ENCODE measurements at places on chromosomes 2 and 18.
A peak's percentile ranks its signal among the peaks of the same experiment; 100 is the strongest.

DNA sequence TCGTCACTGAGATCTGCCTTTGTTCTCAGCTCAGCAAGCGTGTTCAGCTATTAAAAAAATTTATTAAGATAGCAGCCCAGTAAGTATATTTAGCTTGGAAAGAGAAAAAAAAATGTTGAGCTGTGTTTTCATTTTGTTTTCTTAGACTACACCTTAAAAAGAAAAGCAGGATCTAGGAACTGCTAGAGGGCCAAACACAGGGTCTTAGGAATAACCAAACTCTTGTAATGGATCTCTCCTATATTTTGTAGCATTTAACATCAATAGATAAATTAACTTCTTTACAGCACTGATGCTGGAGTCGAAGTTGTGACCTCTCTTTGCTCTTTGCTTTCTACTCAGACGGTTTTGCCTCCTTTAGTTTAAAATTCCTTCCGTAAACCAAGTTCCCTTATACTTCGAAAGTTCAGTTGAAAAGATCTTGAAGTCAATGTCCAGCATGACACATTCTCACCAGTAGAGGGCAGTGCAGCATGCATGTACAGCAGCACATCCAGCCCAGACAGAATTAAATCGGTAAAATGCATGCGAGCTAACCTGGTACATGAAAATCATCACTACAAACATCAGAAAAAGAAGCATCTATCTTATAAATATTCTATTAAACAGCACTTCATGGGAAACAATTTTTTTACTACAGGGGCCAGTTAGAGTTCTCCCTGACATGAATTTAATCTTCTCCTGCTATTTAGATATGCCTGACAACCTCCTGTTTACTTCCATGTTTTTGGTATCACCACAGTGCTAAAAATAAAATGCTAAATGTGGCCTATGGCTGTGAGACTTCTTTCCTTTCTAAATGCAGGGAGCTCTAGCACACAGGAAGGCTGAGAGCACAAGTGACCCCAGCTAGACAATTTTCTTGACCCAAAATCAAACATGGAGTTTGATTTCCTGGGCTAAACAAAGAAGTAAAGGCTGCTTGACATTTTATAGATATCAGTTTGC is 48.2 kb upstream of the MAP3K20 start:
- peak; percentile 83 for DNase-seq

DNA sequence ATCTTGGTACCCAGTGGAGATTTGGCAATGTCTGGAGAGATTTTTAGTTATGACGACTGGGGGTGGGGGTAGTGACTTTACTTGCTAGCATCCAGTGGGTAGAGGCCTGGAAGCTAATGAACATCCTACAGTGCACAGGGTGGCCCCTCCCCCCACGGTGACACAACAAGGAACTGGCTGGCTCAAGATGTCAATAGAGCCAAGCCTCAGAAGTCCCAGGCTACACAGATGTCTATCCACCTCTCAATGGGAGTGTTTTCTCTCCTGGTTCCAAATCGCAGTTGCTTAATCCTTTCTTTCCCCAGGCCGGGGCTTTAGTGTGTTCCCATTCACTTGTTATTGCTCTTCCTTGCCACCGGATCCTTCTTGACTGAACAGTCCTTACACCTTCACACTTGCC is 9.3 kb upstream of the CCBE1 start:
- no peak for DNase-seq

DNA sequence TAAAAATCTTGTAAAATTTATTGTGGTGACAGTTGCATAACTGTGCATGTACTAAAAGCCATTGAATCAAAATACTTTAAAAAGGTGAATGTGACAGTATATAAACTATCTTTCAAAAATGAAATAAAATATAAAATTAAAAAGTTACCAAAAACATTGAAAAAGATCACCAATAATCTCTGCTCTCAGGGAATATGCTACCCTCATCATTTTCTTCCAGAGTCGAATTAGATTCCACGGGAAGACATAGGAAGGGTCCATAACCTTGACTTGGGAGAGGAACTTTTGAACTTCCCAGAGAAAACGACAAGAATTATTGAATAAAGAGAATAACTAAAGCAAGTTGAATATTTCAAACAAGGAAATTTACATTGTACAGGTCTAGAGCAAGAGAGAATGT is 649.5 kb downstream of the NUP35 start:
- no peak for DNase-seq

GRCh38 chr2:55732854-55733253 is 39.2 kb upstream of the PNPT1 start:
- peak; percentile 80 for DNase-seq

DNA sequence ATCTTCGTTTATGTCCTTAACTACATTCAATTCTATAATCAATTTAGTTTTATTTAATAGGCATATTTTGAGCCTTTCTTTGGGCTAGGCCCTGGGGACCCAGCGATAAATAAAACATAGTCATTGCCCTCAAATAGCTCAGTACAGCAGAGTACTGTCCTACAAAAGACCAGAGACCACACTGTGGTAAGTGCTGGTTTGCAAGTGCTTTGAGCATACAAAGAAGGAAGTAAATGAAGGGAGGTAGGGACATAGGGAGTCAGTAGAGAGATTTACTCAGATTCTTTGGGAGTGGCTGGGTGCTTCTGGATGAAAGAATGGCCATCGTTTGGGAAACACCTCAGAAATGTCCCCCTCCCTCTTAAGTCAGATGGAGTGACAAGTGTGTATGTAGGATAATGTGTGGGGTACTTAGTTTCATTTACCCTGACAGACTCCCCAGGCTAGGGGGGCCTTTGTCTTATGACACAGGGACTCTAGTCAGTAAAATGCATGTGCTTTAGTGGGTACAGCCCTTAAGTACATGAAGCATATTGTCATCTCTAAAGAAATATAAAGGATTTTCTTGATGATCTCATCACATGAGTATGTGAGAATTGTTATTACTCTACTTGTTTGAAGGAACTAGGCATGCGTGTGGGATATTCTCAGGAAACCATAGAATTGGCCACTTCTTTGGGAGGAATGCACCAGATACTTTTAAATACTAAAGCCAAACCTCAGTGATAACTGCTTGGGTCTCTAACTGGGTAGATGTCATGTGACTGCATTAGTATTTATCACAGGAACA is 35.1 kb downstream of the MAPRE2 start:
- DNase-seq, result peak; percentile 22

DNA sequence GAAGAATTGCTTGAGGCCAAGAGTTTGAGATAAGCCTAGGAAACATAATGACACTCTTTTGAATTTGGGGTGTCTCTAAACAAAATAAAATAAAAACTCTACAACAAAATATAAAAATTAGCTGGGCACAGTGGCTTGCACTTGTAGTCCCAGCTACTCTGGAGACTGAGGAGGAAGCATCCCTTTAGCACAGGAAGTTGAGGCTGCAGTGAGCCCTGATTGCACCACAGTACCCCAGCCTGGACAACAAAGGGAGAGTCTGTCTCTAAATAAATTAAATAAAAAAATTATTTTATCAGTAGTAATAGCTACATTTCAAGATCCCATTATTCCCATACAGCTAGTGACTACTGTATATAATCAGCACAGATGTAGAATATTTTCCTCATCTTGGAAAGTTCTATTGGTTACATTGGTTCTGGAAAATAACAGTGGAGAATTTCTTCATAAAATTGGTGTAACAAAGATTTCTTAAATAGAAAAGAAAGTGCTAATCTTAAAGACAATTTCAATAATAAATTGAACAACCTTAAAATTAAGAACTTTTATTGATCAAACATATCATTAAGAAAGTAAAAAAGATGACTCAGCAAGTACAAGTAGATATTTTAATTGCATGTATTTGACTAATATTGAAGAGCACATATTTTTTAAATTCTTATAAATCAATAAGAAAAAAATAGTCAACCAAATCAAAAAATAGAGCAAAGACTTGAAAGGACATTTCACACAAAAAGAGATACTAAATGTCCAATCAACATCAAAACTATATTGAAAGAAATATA is 90.4 kb upstream of the KYNU start:
- DNase-seq, result no peak

GRCh38 chr2:102251042-102251848 is 60.1 kb upstream of the IL1RL1 start:
- DNase-seq, result no peak

GRCh38 chr2:85864654-85865053 is 24.1 kb downstream of the ST3GAL5 start:
- no peak for DNase-seq

GRCh38 chr2:218570850-218571249 is 2.2 kb downstream of the CNOT9 start:
- DNase-seq, result peak; percentile 45

DNA sequence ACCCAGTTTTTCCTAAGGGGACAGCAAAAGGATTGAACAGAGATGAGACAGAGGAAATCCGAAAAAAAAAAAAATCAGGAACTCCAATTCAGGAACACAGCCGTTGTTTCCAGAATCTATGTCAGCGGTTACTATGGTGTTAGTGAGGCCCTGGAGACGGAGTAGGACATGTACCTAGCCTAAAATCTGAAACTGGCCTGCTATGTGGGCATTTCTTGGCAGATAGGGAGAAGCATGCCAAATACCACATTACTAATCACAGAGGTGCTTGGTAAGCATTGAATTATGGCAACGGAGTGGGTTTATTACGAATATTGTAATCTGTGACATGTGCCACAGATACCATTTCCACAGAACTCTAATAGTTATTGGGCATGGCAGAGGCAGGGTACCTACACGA is 530.6 kb downstream of the CCDC85A start:
- DNase-seq, result no peak

DNA sequence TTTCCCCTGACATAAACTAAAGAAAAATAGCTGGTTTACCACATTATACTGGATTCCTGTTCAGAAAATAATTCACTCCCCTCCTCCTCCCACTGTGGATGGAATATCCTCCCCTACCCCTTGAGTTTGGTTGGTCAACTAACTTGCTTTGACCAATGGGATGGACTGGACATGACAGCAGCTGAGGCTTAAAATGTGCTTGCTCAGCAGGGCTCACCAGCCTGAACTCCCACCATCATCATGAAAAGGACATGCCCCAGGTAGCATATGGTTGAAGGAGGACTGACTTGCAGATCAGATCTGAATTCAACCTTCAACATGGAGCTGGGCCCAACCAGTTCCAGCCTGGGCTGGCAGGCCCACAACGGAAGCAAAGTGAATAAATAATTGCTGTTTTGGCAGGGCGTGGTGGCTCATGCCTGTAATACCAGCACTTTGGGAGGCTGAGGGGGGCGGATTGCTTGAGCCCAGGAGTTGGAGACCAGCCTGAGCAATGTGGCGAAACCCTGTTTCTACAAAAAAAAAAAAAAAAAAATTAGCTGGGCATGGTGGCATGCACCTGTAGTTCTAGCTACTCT is 284.4 kb downstream of the AFF3 start:
- no peak for DNase-seq

GRCh38 chr18:55473058-55473457 is 114.9 kb downstream of the TCF4 start:
- no peak for DNase-seq

DNA sequence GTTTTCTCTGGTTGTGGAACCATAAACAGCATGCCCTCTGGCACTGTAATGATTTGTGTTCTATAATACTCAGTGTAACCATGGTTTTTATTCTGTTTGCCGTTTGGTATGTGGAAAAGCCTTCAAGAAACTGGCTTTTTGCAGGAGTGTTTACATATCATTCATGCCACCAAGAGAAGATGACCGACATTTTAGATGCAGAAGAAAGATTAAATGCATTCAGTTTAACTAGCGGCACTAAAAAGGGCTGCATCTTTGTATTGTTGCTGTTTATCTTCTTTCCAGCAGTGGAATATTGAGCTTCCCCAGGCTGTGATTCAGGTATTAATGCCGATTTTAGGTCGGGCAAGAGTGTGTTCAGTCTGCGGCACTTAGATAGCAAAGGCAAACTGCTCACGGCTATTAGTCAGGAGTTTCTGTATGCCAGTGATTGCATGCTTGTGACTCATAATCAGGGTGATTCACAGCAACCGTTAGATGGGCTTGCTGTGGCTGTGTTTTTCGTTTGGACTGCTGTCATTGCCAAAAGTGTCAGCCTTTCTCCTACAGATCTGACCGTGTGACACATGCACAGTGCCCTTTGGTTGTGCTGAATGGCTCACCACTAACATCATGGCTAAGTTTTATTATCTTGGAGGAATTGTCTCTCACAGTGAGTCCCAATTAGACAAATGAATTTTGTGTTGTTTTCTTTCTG is 479.7 kb downstream of the PARD3B start:
- peak; percentile 90 for DNase-seq

DNA sequence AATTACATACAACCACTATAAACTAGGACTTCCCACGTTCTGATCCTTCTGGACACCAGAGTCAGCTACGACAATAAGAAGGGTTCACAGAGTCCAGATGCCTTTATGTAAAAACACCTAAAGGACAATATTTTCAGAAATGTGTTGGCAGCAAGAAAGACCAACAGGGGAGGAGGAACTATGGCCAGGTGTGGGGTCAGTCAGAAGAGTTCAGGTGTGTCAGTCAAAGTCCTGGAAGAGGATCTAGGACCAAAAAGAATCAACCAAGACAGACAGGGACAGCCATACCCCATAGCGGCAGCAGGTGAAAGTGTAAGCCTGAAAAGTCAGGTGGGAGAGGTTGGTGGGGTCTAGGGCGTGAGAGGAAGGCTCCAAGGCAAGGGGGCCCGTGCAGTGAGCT is 38.0 kb upstream of the YPEL5 start:
- no peak for DNase-seq

GRCh38 chr2:172095146-172095904 is 7.4 kb downstream of the DLX2 start:
- DNase-seq, result peak; percentile 97

DNA sequence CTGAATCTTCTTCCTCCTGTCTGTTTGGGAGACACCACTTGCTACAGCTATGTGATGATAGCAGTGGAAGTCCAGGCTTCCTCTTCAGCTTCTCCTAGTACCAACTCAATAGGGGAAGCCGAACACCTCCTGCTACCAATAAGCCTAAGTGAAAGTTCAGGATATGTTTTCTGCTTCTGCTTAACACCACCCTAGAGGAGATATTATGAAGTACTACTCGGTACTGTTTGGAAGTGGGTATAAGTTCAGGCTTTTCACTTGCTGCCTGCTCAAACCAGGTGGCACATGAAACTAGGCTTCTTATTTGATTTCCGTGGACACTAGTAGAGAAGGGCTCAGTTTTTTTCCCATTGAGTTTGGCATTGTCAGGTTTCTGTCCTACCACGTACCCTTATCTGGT is 99.8 kb downstream of the PTPN4 start:
- DNase-seq, result no peak

Measured in fibroblast of gingiva (primary cell).